A549 treated with RU486 at 1 μM for 4 hours (cell line): ENCODE measurements at places on chromosomes 5 and 9. TPM values are rescaled to one million over a fixed set of nuclear protein-coding genes. Genes with fewer than 3 reads are reported as not detected.

The IER5L gene
- 36.1 to 75.2 TPM (median 74.3 TPM) in 5 replicates for total RNA-seq

The CDKN2A gene
- not detected in 5 replicates for total RNA-seq

The CYLC2 gene
- not detected in 5 replicates for total RNA-seq

The CPLANE1 gene
- total RNA-seq = 2.1 to 4.1 TPM (median 3.9 TPM) in 5 replicates

The MED22 gene
- total RNA-seq = 21.7 to 33.3 TPM (median 28.9 TPM) in 5 replicates

The TMEFF1 gene
- 0.30 to 1.6 TPM (median 1.3 TPM) in 5 replicates for total RNA-seq

The KCNV2 gene
- total RNA-seq = not detected in 5 replicates

The HSD17B3 gene
- 0.17 TPM in 1 of 5 replicates, not detected in the others for total RNA-seq

The UBAC1 gene
- 29.5 to 36.6 TPM (median 36.5 TPM) in 5 replicates for total RNA-seq

The TRIM7 gene
- 29.4 to 45.2 TPM (median 39.9 TPM) in 5 replicates for total RNA-seq

The SMIM33 gene
- not detected in 5 replicates for total RNA-seq

The ZNF883 gene
- total RNA-seq = 0.74 to 1.1 TPM (median 0.83 TPM) in 5 replicates

The SLC36A3 gene
- total RNA-seq = not detected in 5 replicates

The PIP5KL1 gene
- 0.90 to 2.9 TPM (median 1.1 TPM) in 5 replicates for total RNA-seq

The SLC45A2 gene
- not detected in 5 replicates for total RNA-seq

The PCSK5 gene
- 0.81 to 1.2 TPM (median 1.0 TPM) in 5 replicates for total RNA-seq

The ARID3C gene
- 0.07 to 0.17 TPM (median 0.13 TPM) in 3 of 5 replicates, not detected in the others for total RNA-seq

The F12 gene
- 11.8 to 26.6 TPM (median 21.3 TPM) in 5 replicates for total RNA-seq
